ENCODE measurements at places on chromosomes 5 and 9.
A peak's percentile ranks its signal among the peaks of the same experiment; 100 is the strongest.

- no peak for DNase-seq
Observed at GRCh38 chr5:151051931-151052608, 28.8 kb downstream of the TNIP1 start.

- DNase-seq = peak; percentile 67
Observed at GRCh38 chr9:33721674-33722358, 73.5 kb upstream of the PRSS3 start.

- no peak for DNase-seq
Observed at GRCh38 chr5:113044776-113045465, 68.3 kb downstream of the DCP2 start.

DNA sequence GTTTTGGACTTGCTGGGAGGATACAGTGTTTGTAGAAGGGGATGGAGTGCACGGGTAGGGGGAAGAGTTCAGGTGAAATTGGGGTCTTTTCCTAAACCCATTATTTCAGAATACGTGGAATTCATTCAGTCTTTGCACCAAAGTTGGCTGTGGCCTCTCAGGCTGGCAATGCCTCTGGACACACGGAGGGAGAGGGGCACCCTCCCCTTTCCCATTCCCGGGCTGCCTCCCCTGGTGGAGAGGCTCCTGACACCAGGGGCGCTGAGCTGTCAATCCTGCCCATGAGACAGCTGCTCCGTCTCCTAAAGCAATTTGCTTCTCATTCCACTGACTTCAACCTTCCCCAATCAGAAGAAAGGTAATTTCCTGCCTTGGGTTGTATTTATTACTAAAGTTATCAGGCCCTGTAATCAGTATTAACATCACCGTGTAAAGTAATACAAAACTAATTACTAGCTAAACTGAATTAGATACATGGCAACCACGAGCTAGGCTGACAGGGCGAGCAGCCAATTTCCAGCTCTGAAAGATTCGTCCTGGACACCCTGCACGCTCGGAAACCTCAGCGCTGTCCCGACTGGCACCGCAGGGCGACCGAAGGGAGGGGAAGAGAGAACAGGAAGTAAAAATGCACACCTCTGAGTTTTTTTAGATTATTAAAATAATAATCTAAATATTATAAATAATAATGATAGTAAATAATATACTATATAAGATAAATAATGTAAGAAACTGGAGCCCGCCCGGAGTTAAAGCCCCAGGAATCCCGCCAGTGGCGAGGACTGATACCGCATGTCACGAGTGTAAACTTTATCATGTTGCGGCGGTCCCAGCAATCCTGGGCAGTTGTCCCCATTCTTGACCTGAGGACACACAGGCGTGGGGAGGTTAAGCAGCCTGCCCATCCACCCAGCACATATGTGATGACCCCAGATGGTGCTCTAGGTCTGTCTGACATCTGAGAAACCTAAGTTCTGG, 6.9 kb upstream of the OLFM1 start:
- no peak for DNase-seq

GRCh38 chr9:110105107-110105506, 102.9 kb downstream of the C9orf152 start:
- no peak for DNase-seq

DNA sequence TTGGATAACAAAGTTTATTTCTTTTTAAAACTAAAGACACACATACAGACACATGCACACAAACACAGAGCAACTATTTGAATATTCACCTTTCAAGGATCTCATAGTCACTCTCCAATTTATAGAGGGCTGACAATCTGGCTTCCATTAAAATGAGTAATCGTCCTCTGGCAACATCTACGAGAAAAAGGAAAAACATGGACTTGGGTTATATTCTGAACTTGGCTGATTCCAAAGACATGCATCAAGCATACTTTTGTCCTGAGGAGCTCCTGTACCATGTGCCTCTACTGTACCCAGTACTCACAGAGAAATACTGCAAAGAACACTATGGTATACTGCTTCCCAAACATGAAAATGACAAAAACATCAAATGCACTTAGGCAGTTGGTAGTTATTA, 15.4 kb downstream of the IARS1 start:
- no peak for DNase-seq

DNA sequence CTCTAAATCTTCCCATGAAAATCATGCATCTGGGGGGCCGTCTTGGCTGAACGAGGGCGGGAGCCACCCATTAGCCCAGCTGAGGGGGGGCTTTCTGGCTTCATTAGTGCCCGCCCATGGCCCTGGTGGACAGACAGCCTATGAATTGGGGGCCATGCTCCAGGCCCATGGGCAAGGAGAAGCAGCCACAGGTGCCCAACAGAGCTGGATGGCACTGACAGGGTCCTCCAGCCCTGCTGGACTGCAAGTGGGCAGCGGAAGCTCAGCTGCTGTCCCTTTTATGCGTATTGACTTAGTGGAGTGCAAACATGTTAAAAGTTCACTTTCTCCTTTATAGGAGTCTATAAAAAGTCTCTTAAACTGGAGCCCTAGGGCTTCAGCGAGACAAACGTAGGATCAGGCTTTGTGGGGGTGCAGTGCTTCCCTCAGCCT, 75.3 kb downstream of the MACROH2A1 start:
- no peak for DNase-seq
